ENCODE measurements at places on chromosomes 16 and 17. TPM values are rescaled to one million over a fixed set of nuclear protein-coding genes. Genes with fewer than 3 reads are reported as not detected.

Gene EPN3
- not detected for total RNA-seq

Gene EFCAB3
- total RNA-seq: not detected

Gene ITGAD
- not detected for total RNA-seq

DNA sequence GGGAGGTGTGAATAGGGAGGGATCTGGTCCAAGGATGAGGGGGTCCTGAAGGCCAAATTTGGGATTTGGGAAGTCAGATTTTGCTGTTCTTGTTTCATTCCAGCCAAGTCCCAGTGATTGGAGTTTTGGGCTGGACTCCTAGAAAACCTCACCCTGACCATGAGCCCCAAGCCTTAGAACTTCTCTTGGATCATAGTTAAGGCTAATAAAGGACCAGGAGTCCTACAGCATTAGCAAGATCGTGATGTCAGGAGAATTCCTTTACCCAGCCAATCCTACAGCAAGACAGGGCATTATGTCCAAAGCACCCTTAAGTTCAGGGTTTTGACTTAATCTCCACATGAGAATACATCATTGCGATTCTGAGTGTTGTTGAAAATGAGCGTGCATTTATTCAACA lies 85.0 kb downstream of the SOX9 start:
- H3K4me3 ChIP-seq: no peak overlapping the region
- no peaks in the 10 kb centered on the region for H3K4me1 ChIP-seq
- DNase-seq: no peak

- H3K27ac ChIP-seq: no peak overlapping the region
- H3K27me3 ChIP-seq: no peaks in the 10 kb centered on the region
- H3K4me3 ChIP-seq: no peak overlapping the region
- no peaks in the 10 kb centered on the region for H3K36me3 ChIP-seq
- DNase-seq: no peak
- peaks cover 7% of the 10 kb centered on the region for H3K4me1 ChIP-seq
Measured at GRCh38 chr17:395179-395578, 42.6 kb upstream of the RPH3AL start.

DNA sequence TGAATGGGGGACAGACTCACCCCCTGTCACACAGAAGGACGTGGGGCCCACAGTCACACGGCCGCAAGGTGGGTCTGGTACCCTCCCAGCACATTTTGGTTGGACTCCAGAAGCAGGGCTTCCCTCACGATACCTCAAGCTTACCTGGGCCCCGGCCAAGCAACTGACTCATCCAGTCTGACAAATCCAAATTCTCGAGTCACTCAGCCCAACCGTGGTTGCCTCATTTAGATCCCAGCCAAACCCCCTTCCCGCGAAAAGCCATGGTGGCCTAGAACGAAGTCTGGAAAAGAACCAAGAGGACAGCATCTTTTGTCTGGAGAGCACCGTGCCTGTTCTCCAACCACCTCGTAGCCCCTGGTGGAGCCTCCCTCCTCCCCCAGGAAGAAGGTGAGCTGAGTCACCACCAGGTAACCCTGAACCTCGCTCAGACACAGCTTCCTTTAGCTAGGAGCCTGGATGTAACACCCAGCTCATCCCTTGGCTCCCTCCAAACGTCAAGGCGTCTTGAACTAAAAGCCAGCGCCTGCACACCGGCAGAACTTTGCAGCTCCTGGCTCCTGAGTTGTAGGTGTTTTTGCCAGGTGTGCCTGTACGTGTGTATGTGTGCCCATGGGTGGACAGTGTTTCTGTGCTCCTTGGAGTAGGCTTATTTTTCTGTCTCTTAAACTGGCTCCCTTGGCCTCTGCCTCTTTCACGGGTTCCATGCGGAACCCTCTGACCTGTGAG lies 78.9 kb downstream of the CMIP start:
- peak overlapping the region; percentile 62 for H3K4me3 ChIP-seq
- no peaks in the 10 kb centered on the region for H3K36me3 ChIP-seq
- no peaks in the 10 kb centered on the region for H3K27me3 ChIP-seq
- peaks cover 58% of the 10 kb centered on the region for H3K4me1 ChIP-seq
- H3K27ac ChIP-seq: no peak overlapping the region

DNA sequence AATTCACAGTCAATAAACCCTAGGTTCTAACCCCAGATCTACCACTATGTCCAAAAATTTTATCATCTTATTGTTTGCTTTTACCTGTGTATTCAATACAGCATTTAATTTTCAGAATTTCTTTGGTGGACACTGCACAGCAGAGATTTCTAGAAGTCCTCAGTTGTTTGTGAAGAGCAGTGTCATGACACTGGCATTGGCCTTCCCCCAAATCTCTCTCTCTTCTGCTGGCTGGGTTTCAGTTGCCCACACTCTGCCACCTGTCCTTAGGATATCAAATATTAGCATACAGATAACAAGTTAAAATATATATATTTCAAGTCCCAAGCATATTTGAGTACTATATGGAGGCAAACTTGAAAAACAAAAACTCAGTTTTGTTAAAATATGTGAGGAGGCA lies 2.0 kb upstream of the THUMPD1 start:
- H3K4me1 ChIP-seq: peaks cover 3% of the 10 kb centered on the region
- no peak overlapping the region for H3K27ac ChIP-seq
- H3K36me3 ChIP-seq: peaks cover 13% of the 10 kb centered on the region
- no peak overlapping the region for H3K4me3 ChIP-seq
- H3K27me3 ChIP-seq: no peaks in the 10 kb centered on the region

GRCh38 chr16:84509032-84509950 lies 4.8 kb upstream of the MEAK7 start:
- H3K36me3 ChIP-seq: no peaks in the 10 kb centered on the region
- H3K4me3 ChIP-seq: peak overlapping the region; percentile 18
- H3K27ac ChIP-seq: no peak overlapping the region
- peak; percentile 60 for DNase-seq
- H3K4me1 ChIP-seq: peaks cover 79% of the 10 kb centered on the region

- peaks cover under 1% of the 10 kb centered on the region for H3K27me3 ChIP-seq
- DNase-seq: no peak
- no peak overlapping the region for H3K27ac ChIP-seq
- no peaks in the 10 kb centered on the region for H3K36me3 ChIP-seq
- no peaks in the 10 kb centered on the region for H3K4me1 ChIP-seq
Measured at GRCh38 chr17:70217571-70217970, 48.2 kb downstream of the KCNJ2 start.

GRCh38 chr16:22318690-22319358 lies 21.6 kb downstream of the POLR3E start:
- no peak overlapping the region for H3K4me3 ChIP-seq
- H3K36me3 ChIP-seq: peaks cover 18% of the 10 kb centered on the region
- H3K4me1 ChIP-seq: peaks cover 9% of the 10 kb centered on the region
- H3K27me3 ChIP-seq: no peaks in the 10 kb centered on the region

DNA sequence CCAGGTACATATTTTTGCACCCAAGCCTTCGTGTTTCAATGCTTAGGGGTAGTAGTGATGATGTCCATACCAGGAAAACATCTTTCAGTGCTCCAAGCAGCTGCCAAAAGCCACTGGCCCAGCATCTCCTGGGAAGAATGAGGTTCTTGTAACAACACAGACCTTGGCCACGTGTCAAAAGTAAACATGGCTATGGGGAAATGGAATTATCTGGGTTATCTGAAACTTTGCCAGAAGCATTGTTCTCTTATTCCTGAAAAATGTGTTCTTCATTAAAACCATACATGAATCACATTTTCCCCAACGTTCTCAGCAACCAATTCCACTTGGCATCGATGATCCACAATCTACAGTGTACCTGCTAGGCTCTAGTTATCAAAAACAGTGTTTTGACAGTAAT lies 524.2 kb upstream of the EEF2KMT start:
- no peaks in the 10 kb centered on the region for H3K36me3 ChIP-seq
- H3K27me3 ChIP-seq: peaks cover 32% of the 10 kb centered on the region
- no peak for DNase-seq
- no peak overlapping the region for H3K4me3 ChIP-seq
- H3K27ac ChIP-seq: no peak overlapping the region
- H3K4me1 ChIP-seq: no peaks in the 10 kb centered on the region

DNA sequence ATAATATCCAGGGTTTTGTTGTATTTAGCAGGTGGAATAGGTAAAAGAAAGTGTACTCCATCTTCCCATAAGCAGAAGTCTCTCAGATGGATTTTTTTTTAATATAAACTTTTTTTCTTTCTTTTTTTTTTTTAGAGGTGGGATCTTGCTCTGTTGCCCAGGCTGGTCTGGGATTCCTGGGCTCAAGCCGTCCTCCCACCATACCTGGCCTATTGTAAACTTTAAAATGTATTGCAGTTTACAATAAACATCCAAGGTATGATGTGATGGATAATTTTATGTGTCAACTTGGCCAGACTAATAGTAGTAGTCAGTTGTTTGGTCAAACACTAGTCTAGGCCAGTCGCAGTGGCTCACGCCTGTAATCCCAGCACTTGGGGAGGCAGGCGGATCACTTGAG lies 10.8 kb upstream of the GP1BA start:
- no peaks in the 10 kb centered on the region for H3K36me3 ChIP-seq
- DNase-seq: no peak
- H3K27me3 ChIP-seq: no peaks in the 10 kb centered on the region
- H3K4me1 ChIP-seq: peaks cover 3% of the 10 kb centered on the region
- H3K27ac ChIP-seq: no peak overlapping the region
- no peak overlapping the region for H3K4me3 ChIP-seq

DNA sequence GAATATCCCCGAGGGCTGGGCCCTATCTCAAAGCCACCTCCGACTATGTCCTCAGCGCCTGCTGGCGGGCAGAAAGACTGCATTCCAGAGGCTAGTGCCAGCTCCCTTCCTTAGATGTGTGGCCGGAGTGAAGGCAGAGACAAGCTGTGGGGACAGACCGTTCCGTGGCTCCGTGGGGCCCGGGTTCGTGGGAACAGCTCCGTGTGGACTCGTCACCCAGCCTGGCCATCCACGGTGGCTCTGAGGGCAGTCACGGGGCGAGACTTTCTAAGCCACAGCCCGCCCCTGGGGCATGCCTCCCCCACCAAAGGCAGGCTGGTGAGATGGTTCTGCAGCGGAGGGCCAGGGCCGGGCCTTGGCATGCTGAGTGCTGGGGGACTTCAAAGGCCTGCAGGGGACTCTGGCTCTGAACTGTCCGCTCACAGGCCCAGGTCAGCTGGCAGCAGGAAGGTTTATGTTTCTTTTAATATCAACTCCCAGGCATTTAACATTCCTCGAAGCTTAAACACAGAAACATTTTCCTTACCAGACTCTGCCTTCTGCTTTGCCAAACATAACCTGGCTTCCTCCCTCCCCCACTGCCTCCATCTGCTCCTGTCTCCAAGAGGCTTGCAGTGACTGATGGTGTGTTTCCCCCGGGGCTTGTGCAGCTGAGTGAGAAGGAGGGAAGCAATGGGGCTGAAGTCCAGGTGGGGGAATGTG lies 50.4 kb downstream of the TIMM22 start:
- H3K27me3 ChIP-seq: no peaks in the 10 kb centered on the region
- peaks cover 3% of the 10 kb centered on the region for H3K4me1 ChIP-seq
- H3K27ac ChIP-seq: peak overlapping the region; percentile 4
- H3K36me3 ChIP-seq: peaks cover 29% of the 10 kb centered on the region
- H3K4me3 ChIP-seq: no peak overlapping the region
- DNase-seq: no peak

DNA sequence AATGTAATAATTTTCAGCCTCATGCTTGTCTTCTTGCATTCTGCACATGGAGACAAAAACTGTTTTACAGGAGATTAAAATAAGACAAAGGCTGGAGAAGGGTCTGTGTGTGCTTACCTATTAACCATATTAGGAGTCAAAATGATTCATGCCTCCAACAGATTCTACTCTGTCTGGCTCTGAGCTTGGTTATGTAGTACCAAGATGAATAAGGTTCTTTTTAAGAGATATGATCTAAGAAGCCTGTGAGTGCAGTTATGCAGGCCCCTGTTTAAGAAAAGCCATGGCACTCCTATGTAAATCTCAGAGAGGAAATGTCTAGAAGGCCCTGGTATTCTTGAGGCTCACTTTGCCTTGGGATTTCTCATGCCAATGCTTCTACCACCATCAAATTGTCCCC lies 486.6 kb upstream of the CDH11 start:
- DNase-seq: no peak
- no peaks in the 10 kb centered on the region for H3K4me1 ChIP-seq
- no peaks in the 10 kb centered on the region for H3K36me3 ChIP-seq
- no peak overlapping the region for H3K27ac ChIP-seq

DNA sequence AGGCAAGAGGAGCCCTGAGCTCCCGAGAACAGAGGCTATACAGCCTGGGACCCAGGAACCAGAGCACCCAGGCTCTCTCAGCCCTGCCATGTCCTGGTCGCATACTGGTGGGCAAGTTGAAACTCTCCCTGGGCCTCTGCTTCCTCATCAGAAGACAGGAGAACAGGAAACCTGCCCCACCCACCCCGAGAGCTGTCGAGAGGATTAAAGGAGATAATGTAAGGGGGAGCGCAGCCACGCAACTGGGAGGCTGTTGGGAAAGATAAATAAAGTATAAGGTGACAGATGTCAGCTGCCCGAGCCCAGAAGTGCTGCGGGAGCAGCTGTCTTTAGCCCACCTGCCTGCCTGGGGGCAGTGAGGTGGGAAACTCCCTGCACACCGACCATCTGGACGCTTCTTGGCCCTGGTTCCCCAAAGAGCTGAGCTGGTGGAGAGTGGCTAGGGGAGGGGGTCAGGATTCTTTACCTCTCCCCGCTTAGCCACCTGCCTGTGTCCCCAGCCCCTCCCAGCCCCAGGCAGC lies 6.8 kb downstream of the KIF19 start:
- peaks cover 12% of the 10 kb centered on the region for H3K4me1 ChIP-seq
- H3K27me3 ChIP-seq: peaks cover under 1% of the 10 kb centered on the region
- no peaks in the 10 kb centered on the region for H3K36me3 ChIP-seq
- no peak overlapping the region for H3K27ac ChIP-seq
- H3K4me3 ChIP-seq: no peak overlapping the region

- no peak overlapping the region for H3K27ac ChIP-seq
- H3K4me3 ChIP-seq: no peak overlapping the region
- H3K27me3 ChIP-seq: no peaks in the 10 kb centered on the region
- peaks cover 36% of the 10 kb centered on the region for H3K4me1 ChIP-seq
Measured at GRCh38 chr17:62994931-62995330, 28.9 kb downstream of the TANC2 start.

- no peaks in the 10 kb centered on the region for H3K4me1 ChIP-seq
- peaks cover 18% of the 10 kb centered on the region for H3K36me3 ChIP-seq
- peaks cover 28% of the 10 kb centered on the region for H3K27me3 ChIP-seq
- no peak overlapping the region for H3K4me3 ChIP-seq
- H3K27ac ChIP-seq: no peak overlapping the region
Measured at GRCh38 chr17:68614718-68615117, 13.6 kb upstream of the FAM20A start.

- H3K27me3 ChIP-seq: no peaks in the 10 kb centered on the region
- H3K4me3 ChIP-seq: no peak overlapping the region
- H3K36me3 ChIP-seq: no peaks in the 10 kb centered on the region
- no peak for DNase-seq
- H3K4me1 ChIP-seq: peaks cover 4% of the 10 kb centered on the region
Measured at GRCh38 chr16:69553332-69553731, 12.4 kb upstream of the NFAT5 start.

Data from naive thymus-derived CD8-positive, alpha-beta T cell (primary cell).